ENCODE measurements at places on chromosomes 4 and X.

GRCh38 chr4:95085124-95085833 lies 327.5 kb downstream of the BMPR1B start:
- no peak for DNase-seq

- DNase-seq, result peak; percentile 54
Observed at GRCh38 chrX:46279214-46279924, 265.9 kb downstream of the ZNF674 start.

DNA sequence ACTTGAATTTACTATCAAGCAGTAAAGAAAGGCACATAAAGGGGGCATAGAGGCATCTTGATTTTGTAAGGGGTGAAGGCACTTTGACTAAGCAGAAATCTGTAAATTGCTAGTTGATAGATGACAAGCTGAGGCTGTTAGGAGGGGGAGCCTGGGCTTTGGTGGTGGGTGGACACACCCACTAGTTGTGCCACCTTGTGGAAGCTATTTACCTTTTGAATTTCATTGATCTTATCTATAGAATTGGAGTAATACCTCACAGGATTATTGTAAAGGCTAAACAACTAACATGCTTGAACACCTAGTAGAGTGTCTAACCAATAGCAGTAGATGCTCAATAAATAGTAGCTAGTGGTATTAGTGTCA lies 142.8 kb upstream of the KCNIP4 start:
- no peak for DNase-seq

- no peak for DNase-seq
Observed at GRCh38 chr4:54540931-54541330, 116.8 kb upstream of the KIT start.

DNA sequence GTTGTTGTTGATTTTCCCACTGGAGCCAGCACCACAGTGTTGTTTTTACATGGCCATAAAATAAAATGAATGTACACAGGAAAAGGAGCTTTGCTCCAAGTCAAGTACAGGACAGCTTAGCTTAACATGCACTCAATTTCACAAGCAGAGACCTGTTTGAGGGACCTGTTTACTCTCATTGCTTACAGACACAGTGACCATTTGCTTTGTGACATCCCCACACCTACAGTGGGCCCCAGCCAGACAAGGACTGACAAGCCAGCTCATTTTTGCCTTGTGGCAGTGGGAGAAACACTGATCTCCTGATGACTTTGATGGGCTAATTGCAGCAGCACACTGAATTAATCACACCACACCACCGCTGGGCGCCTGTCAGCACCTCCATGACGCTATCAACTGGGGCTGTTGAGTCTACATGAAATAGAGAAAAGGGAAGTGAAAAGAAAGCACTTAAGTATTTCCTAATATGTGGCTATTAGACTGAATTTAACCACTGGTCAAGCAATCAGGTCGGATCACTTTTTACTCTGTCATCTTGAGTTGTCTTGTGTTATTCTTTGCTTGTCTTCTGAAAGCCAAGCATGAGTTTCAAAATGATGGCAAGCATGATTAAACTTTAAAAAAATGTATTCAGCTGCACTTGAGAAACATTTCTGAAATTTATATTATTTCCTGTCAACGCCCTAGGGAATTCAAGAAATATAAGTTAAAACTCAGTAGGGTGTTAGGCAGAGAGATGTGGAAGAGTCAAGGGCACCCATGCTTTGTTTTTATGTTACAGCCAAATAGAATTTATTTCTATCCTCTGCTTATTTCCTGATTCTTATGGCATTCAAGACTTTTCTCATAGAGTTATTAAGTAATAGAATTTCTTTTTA lies 557.7 kb downstream of the RAB28 start:
- no peak for DNase-seq

- no peak for DNase-seq
Observed at GRCh38 chr4:845836-846251, 19.9 kb upstream of the CPLX1 start.

- no peak for DNase-seq
Observed at GRCh38 chrX:5852941-5853340, 375.7 kb downstream of the NLGN4X start.

DNA sequence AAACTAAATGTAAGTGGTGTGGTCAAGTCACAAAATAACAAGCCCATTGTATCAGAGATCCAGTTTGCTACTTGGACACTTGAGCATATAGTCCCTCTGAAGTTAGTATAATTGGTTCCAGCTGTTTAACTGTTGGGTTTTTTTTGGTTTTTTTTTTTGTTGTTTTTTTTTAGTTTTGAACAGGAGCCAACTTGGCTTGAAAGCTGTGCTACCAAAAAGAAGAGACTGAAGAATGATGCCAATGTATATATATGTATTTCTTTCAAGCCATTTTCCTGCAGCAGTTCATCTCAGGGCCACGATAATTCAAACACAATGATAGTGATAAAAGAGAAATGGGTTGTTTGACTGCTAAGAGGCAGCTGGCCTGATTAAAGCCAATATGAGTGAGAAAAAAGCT lies 138.3 kb downstream of the PCDH18 start:
- DNase-seq, result peak; percentile 55

GRCh38 chrX:9595174-9595573 lies 130.3 kb downstream of the TBL1X start:
- DNase-seq, result peak; percentile 81

DNA sequence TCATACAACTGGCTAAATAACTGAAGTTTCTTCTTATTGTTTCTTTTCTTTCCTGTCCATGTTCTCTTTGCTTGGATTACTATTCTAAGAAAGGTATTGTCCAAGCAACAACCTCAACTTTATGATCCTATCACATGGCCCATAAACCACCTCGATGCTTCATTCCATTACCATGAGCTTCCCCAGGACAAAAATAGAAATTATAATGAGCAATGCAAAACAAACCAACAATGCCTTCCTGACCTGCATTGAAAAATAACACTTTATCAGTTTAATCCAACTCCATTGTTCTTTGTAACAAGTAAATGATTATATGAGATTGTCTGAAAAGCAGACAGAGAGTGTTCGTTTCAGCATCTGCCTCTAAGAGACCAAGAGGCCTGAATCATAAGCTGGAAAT lies 148.8 kb downstream of the HS6ST2 start:
- DNase-seq, result no peak

GRCh38 chr4:87309625-87310024 lies 13.1 kb downstream of the HSD17B13 start:
- peak; percentile 4 for DNase-seq

DNA sequence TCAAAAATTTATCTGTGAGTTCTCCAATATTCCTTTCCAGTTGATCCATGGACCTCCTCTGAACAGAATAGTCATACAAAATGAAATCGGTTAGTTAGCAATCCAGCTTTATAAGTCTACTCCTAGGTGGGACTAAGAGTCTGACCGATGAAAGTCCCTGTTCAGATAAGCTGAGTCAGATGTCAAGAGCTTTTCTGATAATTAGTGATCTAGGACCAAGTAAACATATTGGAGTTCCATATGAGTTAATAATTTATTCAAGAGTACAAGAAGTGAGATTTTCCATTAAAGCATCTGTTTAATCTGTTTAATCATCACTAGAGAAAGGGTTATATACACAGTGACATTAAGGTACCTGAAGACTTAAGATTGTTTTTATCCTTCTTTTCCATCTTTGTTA lies 74.7 kb downstream of the UGT8 start:
- DNase-seq, result no peak

- no peak for DNase-seq
Observed at GRCh38 chr4:154343651-154344050, 147.9 kb downstream of the DCHS2 start.

DNA sequence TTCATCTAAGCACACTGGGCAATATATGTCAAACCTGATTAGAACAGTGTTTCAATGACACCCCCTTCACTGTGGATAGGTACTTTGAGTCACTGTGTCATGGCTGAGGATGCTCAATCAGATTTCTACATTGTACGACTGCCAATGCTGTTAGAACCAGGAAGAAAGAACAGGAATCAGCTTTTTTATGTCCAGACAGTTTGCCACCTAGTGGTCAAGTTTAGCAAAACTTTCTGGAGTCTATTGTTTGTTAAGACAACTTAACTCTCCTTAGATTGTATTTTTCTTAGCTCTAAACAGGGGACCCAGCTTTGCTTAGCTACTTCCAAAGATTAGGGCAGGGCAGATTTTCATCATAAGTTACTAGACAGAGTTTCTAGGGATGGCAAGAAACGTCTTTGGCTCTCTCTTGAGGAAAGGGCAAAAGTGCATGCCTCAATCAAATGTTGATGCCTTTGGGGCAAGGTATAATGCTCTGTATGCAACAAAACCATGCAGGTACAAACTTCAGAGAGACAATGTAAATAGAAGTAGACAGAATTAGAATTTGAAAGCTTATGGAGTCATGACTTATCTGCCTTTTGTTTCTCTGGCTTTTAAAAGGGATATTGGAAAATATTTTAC lies 40.5 kb upstream of the BMP3 start:
- peak; percentile 48 for DNase-seq

GRCh38 chr4:172871381-172871780 lies 297.2 kb upstream of the GALNT7 start:
- DNase-seq, result no peak

- DNase-seq, result peak; percentile 59
Observed at GRCh38 chrX:154096140-154097002, 1.1 kb downstream of the MECP2 start.

- DNase-seq, result peak; percentile 72
Observed at GRCh38 chr4:105808030-105808749, 87.1 kb upstream of the NPNT start.

DNA sequence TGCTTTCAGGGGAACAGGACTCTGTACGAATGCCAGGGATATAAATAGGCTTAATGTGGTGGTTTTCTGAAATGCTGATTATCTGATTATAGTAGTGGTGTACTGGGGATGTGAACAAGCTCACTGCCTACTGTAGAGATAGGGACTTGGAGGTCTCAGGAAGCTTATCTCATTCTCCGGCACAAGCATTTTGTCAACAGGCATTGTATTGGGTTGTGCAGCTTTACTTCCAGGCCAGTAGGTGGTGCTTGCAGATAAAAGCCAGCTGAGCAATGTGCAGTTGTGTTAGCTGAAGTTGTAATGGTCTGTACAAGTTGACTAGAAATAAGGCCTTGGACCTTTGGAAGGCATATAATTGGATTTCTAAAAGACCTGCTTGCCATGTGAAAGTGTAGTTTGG lies 49.5 kb upstream of the TMLHE start:
- DNase-seq, result peak; percentile 3

DNA sequence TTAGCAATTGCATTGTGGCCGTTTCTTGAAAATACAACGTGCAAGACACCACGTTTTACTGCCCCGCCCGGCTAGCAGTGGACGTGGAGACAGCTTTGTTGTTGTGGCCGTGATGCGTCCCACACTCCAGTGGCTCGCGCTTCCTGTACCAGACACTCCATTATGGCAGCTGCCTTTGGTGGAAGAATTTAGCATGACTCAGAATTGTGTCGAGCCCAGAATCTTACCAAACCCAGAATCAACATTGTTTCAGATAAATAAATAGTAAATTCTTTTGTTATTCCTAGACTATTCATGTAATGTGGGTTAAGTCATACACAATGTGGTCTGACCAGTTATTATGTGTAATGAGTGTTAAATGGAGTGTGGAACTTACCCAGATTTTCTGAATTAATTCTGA lies 25.3 kb upstream of the S100P start:
- peak; percentile 36 for DNase-seq

DNA sequence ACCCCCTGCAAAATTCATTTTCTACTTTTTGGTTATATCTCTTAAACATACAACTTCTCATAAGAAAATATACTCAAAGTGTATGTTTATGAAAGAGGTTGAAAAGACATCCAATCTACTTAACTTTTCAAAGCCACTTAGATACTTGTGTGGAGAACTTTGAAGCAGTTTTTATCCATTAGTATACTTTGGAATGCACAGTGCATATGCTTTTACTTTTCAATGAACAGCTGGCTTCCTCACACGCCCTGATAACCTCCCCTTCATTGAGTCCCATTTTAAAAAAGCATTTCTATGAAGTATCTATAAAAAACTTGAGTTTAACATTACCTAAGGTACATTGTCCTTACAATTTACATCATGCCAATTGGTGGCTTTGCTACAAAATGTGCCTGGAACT lies 73.8 kb downstream of the VEGFC start:
- DNase-seq, result no peak

DNA sequence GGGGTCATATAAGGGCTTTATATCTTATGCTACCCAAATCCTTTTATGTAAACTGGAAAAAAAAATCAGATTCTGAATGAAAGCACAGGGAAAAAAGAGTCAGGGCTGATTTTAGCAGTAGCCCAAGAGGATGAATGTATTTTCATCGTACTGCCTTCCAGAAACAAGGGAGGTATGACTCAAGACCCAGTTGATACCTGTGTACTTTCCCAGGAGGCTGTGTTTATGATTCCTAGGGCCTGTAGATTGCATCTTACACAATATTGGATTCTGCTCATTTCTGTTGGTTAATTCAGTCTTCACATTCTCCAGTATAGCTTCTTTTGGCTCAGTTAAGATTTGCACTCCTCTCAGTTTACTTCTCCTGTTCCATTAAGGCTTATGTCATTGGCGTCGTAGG lies 127.9 kb upstream of the LIMCH1 start:
- DNase-seq, result no peak

DNA sequence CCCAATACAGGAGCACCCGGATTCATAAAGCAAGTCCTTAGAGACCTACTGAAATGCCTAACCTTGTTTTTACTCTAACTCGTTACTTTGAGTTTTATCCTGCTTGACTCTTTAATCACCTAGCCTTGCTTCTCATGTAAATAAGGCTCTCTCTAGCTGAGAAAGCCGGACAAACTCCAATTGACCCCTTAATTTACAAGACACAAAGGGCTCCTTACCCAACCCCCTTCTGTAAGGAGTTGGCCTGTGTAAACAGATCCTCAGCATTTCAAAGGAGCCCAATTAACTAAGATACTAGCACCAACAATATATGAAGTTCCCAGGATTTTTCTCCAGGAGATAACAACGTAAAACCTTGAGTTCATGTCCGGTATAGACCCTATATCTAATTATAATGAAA lies 61.7 kb downstream of the CT47B1 start:
- no peak for DNase-seq

GRCh38 chr4:38162240-38162784 lies 202.1 kb downstream of the PTTG2 start:
- DNase-seq, result peak; percentile 97

- no peak for DNase-seq
Observed at GRCh38 chr4:182521011-182521410, 277.8 kb downstream of the TENM3 start.

- DNase-seq, result no peak
Observed at GRCh38 chr4:99008051-99008450, 12.5 kb downstream of the METAP1 start.

GRCh38 chr4:141028024-141028529 lies 105.2 kb downstream of the RNF150 start:
- DNase-seq, result peak; percentile 63

- no peak for DNase-seq
Observed at GRCh38 chr4:99855678-99856077, 38.5 kb downstream of the LAMTOR3 start.

- no peak for DNase-seq
Observed at GRCh38 chr4:9781343-9782135, at the start of gene DRD5. Gene DRD5 (plus strand): TSS chr4:9781634. CDS start chr4:9782030, 396 bp downstream.

Data from RPMI7951 (cell line).